ENCODE measurements at places on chromosomes 13 and 19.

- DNase-seq: peak; percentile 40
These were observed 2.5 kb upstream of the GARIN5A start for GRCh38 chr19:50478901-50479715.

GRCh38 chr13:45441633-45442032, 23.1 kb upstream of the COG3 start:
- DNase-seq: peak; percentile 21

DNA sequence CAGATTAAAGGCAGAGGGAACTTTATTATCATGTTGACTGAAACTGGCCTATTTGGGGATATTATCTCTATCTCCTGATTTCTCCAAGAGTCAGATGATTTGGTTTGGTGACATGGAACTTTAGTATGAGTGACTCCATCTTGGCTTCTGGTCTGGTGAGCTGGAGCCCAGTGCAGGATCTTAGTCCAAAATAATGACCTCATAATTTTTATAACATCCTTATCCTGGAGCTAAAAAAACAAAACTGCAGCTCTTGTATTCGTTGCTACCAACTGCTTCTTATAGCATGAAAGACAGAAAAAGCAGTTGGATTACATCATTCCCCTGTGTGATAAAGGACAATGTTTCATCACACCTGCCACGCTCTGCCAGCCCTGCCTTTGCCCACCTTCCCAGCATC, 39.3 kb upstream of the RNF17 start:
- no peak for DNase-seq

DNA sequence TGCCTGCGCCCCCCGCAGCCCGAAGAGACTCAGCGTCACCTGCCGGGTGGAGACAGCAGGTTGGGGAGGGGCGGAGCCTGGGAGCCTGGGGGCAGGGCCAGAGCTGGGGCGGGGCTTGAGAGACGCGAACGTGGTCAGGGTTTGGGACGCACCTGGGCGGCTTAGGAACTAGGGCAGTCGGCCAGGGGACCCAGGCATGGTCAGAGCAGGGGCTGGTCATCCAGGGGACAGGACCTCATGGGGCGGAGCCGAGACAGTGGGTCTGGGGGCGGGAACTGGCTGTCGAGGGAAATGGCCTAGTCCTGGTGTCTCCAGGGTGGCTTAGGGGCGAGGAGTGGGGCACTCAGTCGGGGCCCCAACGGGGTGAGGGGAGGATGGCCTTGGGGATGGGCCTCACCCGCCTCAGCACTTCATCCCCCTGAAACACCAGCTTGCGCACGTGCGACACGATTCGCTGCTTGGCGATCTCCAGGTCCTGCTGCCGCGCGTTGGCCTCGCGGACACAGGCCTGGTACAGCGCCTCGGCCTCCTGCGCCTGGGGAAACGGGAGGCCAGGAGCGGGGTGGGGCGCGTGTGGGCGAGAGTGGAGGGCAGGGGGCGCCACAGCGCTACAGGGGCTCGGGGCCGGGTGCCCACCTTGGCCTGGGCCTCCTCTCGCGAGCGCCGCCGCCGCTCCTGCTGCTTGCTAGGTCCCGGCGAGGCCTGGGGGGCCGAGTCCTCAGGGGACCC, 5.8 kb downstream of the GMIP start:
- no peak for DNase-seq

- no peak for DNase-seq
These were observed 29.2 kb downstream of the ZNF146 start for GRCh38 chr19:36244066-36244465.

- no peak for DNase-seq
These were observed 5.5 kb downstream of the MAB21L1 start for GRCh38 chr13:35470671-35471661.

GRCh38 chr19:54558339-54558738, 15.3 kb upstream of the LILRA2 start:
- DNase-seq: no peak

DNA sequence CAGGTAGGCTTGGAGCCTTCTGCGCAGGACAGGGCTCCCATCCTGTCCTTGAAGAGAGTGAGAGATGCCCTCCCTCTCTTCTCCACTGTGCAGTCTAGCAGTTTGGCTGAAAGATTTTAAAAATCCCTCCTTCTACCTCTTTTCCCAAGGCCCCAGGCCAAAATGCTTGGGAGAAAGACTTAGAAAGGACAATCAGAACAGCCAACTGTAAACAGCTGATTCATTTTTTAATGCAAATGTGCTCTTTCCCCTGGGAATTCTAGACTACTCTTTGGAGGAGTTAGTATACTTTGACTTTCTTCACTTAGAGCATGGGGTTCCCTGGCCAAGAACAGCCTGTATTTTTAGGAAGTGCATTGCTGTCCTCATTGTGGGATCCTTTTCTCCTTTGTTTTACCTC, 398.9 kb downstream of the GPC6 start:
- DNase-seq: peak; percentile 1

DNA sequence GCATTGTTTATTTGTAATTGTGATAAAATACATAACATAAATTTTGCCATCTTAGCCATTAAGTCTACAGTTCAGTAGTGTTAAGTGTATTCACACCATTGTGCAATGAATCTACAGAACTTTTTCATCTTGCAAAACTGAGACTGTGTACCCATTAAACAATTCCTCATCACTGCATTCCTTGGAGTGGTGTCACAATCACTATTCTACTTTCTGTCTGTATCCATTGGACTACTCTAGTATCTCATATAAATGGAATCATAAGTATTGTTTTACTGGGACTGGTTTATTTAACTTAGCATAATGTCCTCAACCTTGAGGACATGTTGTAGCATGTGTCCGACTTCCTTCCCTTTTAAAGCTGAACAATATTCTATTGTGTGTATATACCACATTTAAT, 36.8 kb downstream of the UFM1 start:
- DNase-seq: no peak

DNA sequence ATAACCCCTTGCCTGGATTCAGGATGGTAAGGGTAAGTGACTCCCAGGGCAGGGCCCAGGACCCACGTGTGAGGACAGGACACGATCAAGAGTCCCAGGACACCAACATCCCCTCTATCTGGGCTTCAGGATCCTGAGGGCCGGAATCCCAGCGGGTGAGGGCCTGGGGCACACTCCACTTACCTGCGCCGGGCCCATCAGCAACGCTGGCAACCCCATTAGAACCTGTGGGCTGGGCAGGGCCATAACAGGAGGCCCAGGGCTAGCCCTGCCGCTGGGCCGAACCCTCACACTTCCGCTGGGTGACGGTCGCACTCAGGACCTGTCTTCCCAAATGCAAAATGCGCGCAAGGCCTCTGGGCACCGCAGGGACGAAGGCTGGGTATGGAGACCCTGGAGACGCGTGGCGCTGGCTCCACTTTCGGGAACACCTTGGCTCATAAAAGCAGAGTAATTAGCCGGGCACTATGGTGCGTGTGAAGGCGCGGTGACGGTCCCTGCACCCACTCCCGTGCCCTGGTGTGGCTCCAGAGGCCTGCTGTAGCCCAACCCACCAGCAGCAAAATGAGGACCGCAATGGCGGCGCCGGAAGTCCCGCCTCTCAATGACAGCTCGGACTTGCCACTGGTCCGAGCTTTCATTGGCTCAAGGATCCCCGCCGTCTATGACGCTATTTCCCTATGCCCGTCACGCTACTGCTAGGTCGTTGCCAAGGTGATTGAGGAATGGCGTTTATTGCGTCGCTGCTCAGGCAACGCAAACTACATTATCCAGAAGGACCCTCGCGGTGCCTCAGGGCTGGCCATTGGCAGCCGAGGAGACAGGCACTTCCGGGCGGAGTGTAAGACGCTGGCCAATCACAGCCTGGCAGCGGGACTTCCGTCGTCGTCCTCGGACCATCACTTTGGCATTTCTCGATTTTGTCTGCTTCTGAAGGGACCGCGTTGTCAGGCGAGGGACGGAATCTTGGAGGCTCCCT, at the start of gene ZNF132:
ZNF132 (minus strand) TSS at position 578 of the 979 bp plus-strand sequence; CDS start at position 246, 332 bp downstream.
- no peak for DNase-seq

DNA sequence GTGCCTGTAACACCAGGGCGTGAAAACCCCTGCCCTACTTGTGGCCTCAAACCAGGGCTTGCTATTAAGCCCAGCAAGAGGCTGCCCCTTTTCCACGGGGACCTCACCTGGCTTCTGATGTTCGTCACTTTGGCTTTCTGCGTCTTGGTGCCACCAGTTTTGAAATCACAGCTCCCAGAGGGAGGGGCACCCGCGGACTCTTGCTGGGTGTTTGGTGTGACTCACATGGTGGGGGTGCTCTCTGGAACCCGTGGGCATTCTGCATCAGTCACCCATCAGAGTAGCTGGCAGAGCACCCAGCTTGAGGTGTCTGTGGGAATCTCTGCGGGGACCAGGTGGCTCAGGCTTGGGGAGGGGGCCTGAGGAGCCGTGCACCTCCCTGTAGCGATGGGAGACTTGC, 19.2 kb downstream of the SIPA1L3 start:
- no peak for DNase-seq

- no peak for DNase-seq
These were observed 578.8 kb downstream of the DCT start for GRCh38 chr13:93900731-93901130.

DNA sequence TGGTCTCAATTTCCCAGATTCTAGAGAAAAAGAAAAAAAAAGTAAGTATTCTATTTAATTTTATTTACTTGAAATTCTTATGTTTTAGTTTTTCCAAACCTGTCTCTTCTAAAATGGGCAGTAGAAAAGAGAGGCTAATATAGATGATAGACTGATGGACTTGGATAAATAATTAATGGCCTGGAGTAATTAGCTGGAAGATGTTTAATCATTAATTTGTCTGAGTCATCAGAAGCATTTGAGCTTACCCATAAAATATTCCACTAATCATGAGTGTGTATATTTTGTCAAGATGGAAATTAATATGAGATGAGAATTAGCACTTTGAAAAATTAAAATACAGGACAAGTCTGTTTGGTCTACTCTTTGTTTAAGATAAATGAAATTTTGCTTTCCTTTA, 212.1 kb upstream of the MIR17HG start:
- DNase-seq: no peak

DNA sequence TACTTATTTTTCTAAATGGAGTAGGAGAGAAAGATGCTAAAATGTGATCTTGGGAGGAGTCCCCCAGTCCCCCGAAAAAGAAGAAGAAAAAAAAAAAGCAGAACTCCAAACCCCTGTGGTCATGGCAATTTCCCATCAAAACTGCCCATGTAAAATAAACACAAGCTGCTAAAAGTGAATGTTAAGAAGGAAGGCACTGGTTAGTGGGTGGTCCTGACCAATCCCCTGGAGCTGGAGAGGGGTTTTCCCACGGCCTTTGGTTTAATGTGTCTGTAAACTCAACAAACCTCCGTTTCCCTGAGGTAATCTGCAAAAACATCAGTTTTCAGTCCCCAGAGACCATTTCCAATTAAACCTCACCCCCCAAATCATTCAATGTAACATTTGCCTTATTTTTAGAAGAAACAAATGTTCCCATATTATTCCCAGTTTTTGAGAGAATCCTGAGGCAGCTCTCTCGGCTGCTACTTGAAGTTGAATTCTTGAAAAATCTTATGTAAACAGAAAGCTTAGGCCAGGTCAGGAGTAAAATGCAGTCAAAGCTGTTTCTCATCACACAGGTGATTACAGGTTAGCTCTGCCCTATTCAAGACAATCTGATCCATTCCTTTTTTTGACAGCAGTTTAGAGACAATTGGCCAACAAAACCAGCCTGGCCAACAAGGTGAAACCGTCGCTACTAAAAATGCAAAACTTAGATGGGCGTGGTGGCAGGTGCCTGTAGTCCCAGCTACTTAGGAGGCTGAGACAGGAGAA, 17.0 kb downstream of the RAB3D start:
- no peak for DNase-seq

DNA sequence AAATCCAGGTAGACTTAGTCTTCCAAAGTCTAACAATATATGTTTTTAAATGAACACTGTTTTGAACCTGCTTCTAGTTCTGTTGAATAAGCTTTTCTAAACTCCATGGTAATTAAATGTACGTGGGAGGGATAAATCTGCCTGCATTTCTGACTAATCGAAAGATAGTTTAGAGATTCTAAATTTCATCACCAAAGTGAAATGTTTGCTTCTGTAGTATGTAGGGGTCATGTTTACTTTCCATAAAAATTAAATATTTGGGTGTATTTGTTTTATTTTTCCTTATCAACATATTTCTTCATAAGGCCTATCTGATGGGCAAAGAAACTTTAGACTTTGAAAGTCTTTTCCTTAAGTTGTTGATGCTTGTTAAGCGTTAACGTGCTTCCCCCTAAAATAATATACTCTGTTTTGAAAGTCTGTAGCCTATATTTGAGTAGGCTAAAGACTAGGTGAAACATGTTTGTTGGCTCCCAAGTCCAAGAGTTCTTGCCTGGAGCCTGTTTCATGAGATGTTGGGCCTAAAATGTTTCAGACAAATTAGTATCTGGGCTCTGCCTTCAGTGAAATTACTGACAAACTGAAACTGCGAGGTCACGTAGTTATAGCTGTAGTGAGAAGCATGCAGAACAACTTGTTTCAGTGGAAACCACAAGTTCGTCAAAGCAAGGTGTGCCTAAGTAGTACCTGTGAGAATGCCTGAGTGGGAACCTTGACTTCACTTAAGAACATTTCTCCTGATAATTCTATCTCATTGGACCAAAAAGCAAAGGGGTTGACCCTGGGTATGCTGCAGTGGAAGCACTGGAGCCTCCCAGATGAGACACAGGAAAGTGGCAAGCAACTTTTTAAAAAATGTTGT, 126.2 kb downstream of the LMO7 start:
- DNase-seq: no peak

DNA sequence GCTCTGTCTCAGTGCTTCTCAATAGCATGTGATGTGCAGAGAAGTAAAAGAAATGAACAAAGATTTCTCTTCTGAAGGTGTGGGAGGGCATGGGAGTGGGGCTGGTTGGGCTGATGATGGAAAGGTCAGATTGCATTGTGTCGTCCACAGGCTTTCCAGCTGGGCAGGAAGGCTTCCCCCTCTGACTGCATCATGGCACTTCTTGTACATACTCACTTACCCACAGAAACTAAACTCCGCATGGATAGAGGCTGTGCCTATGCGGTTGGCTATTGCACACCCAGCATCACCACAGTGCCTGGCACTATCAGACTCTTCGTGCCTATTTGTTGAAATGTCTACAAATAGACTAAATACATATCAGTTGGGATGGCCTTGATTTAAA, 24.4 kb upstream of the TNFSF11 start:
- DNase-seq: no peak

DNA sequence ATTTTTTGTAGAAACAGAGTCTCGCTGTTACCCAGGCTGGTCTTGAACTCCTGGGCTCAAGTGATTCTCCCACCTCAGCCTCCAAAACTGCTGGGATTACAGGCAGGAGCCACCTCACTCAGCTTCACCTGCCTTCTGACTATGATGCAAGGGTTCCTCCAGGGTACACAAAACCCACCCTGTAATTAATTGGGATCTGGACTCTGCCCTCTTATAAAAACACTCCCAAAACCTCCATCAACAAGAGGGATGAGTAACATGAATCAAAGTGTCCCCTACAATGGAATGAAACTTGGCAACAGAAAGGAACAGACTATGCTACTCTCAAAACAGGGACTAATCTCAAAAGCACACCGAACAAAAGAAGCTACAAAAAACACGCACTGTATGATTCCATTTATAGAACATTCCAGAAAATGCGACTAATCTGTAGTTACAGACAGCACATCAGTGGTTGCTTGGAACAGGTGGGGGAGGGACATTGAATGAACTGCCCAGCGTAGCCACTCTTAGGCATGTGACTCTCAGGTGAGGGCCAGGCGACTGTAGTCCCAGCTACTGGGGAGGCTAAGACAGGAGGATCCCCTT, 3.2 kb upstream of the PRR36 start:
- DNase-seq: no peak

Measured in COLO829 (cell line).